ENCODE measurements at places on chromosomes 4 and X.

DNA sequence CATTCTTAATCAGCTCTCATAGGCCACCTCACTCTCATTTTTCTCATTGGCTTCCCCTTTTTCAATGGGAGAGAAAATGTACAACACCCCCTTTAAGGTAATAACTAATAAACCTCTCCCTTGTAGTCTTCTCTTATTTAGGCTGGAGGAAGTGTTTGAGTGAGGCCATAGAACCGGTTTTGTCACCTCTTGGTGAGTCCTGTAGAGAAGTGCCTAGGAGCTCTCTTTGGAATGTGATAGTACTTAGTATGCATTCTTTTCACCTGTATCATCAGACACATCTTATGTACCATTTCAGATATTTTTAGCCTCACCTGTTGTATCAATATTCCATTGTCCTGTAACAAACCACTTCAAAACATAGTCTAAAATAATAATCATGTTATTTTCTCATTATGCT is 3.5 kb upstream of the TAB3 start:
- DNase-seq = no peak

DNA sequence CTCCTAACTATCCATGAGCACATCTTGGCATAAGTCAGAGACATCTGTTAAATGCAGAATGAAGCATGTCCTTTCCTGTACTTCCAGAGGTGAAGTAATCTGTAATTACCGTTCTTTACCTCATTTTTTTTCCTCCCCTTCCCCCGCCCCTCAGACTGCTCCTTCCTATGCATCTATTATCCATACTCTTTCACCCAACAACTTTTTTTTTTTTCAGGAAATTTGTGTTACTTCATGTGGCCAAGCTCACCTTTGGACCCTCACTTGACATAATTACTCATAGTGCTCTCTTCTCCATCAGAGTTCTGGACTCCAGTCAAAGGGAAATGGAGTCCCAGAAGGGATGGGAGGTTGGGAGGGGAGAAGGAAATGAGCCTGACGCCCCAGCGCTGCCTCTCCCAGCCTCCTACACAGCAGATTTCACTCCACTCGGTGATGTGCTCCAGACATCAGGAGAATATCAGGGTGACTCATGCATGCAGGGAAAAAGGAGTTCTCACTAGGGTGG is 568.8 kb downstream of the STIM2 start:
- DNase-seq = no peak

DNA sequence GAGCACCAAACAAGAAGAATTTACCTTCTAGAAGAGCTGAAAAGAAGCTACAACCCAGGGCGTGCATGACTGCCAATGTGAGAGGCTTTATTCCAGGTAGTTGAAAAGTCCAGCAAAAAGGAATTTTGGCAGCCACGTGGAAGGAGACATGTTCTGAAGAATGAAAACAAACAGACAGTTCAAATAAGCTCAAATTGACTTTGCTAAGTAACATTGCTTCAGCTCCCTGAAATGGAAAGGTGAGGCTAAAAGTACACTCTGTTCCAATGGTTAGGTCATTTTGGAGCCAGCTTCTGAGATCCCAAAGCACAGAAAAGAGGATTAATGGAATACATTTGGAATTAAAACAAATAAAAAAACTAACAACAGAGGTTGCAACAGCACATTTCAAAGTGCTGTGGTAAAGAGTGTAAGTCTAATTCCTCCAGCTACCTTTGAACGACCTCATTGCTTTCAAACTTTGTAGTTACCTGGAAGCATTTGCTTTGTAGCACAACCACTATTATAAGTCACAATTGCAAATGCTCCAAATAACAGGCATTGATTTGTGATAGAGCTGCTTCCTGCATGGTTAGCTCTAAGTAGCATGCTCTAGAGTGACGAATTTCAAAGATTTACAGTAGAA is 405.3 kb upstream of the EDA2R start:
- DNase-seq = no peak

- DNase-seq = no peak
These were observed 29.3 kb downstream of the BEND4 start for GRCh38 chr4:42123071-42123644.

DNA sequence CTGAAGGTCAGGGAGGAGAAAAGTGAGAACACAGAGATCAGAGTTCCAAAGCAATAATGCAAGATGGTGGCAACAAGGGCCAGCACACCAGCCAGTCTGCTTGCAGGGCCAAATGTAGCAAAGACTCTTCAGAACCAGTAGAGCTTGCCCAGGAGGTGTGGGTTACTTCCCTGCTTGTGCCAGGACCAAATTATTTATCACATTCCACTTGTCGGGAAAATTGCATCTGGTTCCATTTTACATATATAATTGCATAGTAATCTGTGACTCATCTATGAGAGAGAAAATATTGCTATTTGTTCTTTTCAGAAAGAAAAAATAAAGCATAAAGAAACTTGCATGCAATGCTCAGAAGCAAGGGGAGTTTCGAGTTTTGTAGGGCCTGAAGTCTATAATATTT is 41.4 kb downstream of the MAML3 start:
- DNase-seq = no peak

GRCh38 chr4:33134366-33134765 is 2414.2 kb downstream of the PCDH7 start:
- DNase-seq = no peak

DNA sequence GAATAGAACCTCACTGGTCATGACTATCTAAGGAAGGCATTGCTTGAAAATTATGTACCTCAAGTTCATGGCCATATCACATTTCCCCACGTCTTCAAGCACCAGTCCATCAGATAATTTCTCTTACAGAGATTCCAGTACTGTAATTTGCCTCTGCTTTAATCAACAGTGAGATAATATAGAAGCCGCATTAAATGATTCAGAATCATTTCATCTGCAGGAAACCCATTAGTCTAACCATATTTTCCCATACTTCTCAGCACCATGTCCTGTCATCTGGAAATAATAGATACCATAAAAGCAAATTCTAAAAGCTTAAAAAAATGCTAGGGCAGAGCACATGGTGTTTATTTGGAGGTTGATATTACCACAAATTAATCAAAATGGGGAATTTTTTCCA is 310.3 kb upstream of the SLIT2 start:
- no peak for DNase-seq

- no peak for DNase-seq
These were observed 13.1 kb downstream of the MED12 start for GRCh38 chrX:71131510-71131909.
